ENCODE measurements at places on chromosomes 7 and 10. TPM values are rescaled to one million over a fixed set of nuclear protein-coding genes. Genes with fewer than 3 reads are reported as not detected.

The IKZF5 gene
- polyA plus RNA-seq = 18.2 TPM

- no peak for DNase-seq
Measured at GRCh38 chr7:107638594-107638993, 22.0 kb upstream of the SLC26A4 start.

GRCh38 chr7:14734839-14735321 is 167.7 kb downstream of the DGKB start:
- no peak for DNase-seq

- no peak for DNase-seq
Measured at GRCh38 chr7:47293884-47294555, 287.9 kb downstream of the TNS3 start.

- DNase-seq = no peak
Measured at GRCh38 chr7:120998996-120999565, 10.6 kb downstream of the CPED1 start.

- DNase-seq = no peak
Measured at GRCh38 chr7:7668706-7669105, 28.2 kb downstream of the UMAD1 start.

- DNase-seq = no peak
Measured at GRCh38 chr7:75888464-75889222, 9.8 kb downstream of the RHBDD2 start.

DNA sequence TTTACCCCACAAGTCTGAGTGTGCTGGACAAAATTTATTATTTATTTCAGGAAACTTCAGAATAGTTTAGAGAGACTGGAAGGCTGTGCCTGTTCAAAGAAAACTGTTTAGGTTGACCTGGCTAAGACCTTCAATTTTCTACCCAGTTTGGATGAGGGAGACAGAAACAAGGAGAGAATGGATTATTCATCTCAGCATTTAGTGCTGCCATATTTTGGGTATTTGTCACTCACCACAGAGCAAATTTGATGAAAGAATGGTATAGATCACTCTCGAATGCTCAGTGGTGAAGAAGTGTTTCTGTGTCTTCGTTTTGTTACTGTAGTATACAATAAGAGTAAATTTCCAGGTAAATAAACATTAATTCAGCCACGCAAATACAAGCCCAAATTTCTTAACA is 71.8 kb downstream of the SEMA3C start:
- DNase-seq = no peak

All from large intestine (tissue), 12 donors.